ENCODE measurements at places on chromosomes 2 and 18.
A peak's percentile ranks its signal among the peaks of the same experiment; 100 is the strongest.

DNA sequence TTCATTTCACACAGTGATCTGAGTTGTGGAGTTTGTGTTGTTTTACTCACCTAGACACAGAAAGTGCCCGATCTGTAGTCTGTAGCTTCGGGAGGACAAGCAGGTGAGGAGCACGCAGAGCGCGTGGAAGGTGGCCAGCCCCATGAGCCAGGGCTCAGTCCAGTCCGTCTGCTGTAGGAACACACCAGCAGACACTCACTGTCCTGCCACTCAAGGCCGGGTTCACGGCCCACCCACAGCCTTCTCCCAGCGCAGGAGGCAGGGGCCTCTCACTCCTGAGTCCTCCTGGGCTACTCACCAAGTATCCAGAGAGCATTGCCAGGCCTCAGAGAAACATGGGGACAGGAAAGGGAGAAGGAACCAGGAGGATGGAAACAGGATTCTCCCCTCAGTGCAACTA lies 1.7 kb downstream of the TMEM18 start:
- no peak for DNase-seq

- DNase-seq, result no peak
Observed at GRCh38 chr18:41145516-41145915, 809.5 kb upstream of the PIK3C3 start.

- no peak for DNase-seq
Observed at GRCh38 chr18:13501891-13502290, 224.5 kb downstream of the FAM210A start.

- DNase-seq, result no peak
Observed at GRCh38 chr2:166068981-166069380, 58.8 kb downstream of the SCN1A start.

DNA sequence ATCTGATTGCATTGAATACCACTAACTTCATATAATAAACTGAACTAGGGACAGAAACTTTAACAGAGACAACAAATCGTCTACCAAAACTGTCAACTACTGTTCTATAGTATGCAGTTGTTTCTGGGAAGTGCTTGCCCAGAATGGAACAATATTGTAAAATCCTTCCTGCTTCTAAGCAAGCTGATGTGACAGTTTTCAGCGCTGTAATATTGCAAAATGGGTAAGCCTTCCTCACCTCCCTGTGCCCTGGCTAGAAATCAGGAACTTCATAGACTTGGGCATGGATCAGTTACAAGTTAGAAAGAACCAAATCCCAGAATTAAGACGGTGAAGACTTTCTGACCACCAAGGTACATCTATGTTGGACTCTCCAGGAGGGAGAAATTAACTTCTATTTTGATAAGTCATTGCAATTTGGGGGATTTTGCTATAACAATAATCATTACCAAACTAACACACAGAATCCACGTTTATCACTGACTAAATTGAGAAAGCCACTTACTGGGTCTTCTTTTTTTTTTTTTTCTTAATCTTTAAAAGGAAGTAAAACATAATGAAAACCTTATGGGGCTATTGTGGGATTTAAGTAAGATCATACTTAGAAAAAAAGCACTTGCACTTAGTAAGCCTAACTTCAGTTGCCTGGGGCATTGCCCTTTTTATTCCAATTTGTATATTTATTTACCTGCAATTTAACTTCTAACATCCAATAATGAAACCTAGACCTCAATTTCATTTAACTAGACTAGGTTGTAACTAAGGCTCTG lies 261.5 kb downstream of the TRIB2 start:
- DNase-seq, result no peak

- DNase-seq, result no peak
Observed at GRCh38 chr2:173021939-173022371, 53.7 kb upstream of the MAP3K20 start.

DNA sequence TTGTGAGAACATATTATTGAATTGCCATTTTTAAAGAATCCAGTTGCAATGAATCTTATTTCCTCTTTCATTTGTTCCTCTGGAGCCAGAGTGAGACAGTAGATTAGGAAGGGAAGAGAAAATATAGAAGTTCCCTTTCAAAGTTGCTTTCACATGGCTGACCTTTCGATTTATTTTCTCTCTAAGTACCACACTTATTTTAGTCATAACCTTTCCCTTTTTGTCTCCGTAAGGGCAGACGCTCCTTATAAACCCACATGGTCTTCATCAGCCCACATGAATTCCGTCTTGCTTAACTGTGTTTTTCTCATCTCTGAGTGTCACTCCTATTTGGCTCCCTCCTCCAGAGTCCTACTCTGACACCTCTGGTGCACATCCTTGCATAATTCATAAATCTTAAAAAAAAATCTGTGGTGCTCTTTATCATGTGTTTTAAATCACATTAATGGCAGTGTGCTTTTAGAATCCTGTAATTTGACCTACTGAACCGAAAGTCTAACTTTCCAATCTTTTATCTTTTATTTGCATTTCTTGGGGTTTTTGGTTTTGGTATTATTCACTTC lies 38.5 kb upstream of the ZNF396 start:
- peak; percentile 19 for DNase-seq

DNA sequence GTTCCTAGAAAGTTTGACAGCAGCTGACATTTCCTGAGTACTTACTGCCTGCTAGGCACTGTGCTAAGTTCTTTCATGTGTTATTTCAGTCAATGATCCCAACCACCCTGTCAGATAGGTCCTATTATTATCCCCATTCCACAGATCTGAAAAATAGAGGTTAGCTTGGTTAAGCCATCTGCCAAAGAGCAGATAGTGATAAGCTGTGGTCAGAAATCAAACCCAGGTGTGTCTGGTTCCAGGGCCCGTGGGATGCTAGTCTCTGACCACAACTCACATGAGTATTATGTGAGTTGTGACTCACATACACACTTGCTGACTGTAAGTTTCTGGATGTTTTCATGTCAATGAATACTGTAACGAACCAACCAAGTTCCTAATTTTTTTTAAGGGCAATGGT lies 132.0 kb upstream of the APCDD1 start:
- no peak for DNase-seq

GRCh38 chr2:157874997-157875640 lies 1.0 kb downstream of the ACVR1 start:
- no peak for DNase-seq

DNA sequence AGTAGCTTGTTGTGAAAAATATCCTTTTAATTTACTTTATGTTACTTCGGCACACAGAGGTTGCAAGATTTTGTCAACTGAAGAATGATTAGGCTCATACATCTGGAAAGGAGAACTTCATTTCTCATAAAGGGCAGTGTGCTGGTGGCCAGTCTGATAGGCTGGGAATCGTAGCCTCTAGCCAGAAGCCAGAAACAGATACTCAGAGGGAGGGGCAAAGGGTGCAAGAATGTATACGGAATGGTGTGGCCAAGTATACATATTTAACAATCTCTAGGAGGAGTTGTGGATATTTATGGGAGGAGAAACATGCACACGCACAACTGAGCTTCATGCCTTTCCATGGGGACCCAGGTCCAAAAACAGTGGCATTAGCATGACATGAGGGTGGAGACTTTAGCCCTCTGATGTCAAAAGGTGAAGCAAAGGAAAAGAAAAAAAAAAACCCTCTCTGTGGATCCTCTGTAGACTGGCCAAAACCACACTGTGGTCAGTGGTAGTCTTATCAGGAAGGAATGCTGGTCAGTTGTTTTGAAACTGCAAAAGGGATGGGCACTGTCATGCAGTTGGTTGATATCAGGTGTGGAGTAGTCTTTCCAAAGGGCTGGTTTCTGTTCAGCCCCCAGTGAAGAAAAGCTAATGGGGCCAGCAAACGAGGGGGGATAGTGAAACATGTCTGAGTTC lies 34.9 kb upstream of the APCDD1 start:
- no peak for DNase-seq

DNA sequence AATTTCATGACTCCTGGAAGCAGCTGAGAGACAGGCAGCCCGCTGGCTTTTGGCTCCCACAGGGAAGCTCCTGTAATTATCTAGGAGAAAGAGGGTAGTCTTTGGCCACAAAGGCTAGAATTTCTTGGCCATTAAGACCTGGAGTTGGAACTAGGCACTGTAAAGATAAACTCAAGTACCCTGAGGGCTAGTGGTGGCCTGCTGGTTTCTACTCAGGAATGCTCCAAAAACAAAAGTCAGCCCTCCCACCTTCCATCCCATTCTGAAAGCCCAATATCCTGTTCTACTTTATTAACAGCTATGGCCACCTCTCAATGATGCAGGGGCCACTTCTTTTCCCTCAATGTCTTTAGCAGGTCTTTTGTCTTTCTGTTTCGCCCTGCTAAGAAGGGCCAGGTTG lies 34.0 kb upstream of the CYP26B1 start:
- no peak for DNase-seq

DNA sequence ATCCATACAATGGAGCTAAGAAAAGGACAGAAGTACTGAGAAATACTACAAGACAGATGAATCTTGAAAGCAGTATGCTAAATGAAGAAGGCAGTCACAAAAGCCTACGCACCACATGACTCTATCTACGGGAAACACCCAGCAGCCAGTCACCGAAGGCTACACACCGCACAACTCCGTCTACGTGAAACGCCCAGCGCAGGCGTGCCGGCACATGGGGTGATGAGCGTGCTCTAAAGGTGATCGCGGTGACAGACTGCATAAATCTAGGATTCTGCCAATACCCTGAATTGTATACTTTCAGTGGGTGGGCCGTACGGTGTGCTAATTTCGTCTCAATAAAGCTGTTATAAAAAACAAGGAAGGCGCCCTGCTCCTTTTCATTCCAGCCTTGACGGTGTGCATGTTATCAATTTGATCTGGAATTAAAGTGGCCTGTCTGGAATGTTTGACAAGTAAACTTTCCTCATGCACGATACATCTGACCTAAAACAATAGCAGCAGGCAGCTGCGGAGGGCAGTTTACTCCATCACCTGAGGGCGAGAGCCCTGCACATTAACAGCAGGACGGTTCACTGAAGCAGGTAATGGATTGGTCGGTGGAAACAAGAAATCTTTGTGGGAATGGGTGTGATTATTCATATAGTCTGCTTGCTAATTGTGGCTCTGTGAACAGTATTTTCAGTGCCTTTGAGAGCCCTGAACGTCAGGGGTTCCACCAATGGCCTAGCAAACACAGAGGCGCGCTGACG lies 86.2 kb upstream of the SALL3 start:
- DNase-seq, result no peak

DNA sequence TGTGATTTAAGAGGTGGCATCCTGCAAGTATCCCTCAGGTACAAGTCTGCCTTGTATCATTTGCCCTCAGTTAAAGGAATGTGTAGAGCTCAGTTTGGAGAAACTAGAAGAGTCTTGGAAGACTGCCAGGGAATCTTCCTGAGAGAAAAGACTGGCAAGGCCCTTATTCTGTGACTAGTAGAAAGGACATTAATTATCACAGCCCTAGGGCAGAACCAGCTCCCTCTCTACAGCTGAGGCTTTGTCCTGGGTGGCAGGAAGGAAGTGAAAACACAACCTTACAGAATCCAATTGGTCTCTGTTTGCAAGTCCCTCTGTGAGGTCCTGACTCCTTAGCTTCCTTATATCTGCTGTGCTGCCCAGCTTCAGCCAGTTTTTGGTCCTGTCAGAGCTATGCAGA lies 385.9 kb upstream of the CYRIA start:
- DNase-seq, result no peak

- no peak for DNase-seq
Observed at GRCh38 chr2:43648994-43649701, 12.1 kb downstream of the PLEKHH2 start.

GRCh38 chr2:152493945-152494528 lies 159.1 kb downstream of the FMNL2 start:
- DNase-seq, result no peak

GRCh38 chr2:97752342-97753334 lies 39.3 kb downstream of the ZAP70 start:
- no peak for DNase-seq

GRCh38 chr2:225020168-225020849 lies 22.0 kb downstream of the DOCK10 start:
- no peak for DNase-seq

GRCh38 chr2:206693399-206694137 lies 24.6 kb downstream of the DYTN start:
- no peak for DNase-seq

- no peak for DNase-seq
Observed at GRCh38 chr2:66580166-66581049, 145.5 kb downstream of the MEIS1 start.

GRCh38 chr18:23357996-23358594 lies 95.0 kb upstream of the RIOK3 start:
- no peak for DNase-seq

DNA sequence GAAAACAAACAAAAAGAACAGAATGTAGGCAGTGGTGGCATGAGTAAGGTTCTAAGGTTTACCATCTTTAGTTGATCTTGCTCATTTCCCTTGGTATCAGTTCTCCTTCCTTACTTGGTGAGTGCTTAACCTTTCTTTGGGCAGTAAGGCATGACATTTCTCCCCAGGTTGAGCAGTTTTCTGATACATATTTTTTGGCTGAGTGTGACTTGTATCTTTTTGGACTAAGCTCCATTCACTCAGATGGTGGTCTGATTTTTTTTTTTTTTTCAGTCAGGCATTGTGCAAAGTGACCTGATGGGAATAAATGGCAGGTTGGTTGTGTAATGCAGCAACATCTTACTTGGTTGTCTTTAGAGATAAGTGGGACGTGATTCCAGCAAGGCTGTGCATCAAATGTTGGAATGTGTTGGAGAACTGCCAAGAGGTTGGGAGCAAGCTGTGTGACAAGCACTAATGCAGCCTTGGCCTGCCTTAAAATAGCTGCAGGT lies 15.1 kb downstream of the SPTBN1 start:
- DNase-seq, result no peak

- no peak for DNase-seq
Observed at GRCh38 chr2:232641153-232641848, 7.9 kb downstream of the EFHD1 start.

DNA sequence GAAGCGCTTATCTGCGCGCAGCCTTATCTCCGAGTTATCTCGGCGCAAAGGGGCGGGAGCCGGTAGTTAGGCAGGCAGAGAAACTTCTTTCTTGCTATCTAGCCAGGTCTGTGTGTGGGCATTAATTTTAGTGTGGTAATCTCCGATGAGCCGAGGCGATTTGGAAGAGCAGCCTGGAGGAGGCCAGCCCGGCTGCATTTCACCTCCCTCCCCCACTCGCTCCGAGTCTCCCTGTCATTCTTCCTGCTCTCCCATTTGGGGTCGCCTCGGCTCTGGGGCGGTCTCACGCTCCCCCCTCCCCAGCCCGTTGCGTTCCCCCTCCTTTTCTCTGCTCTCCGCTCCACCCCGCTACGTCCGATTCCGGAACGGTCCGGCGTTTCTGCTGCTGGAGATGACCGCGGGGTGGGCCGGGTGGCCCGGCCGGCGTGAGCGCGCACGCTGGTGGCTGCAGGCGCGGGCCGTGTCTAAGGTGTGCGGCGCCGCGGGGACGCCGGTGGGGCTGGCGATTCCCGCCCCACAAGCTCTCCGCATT lies 566 bp downstream of the GATA6 start:
- DNase-seq, result no peak

DNA sequence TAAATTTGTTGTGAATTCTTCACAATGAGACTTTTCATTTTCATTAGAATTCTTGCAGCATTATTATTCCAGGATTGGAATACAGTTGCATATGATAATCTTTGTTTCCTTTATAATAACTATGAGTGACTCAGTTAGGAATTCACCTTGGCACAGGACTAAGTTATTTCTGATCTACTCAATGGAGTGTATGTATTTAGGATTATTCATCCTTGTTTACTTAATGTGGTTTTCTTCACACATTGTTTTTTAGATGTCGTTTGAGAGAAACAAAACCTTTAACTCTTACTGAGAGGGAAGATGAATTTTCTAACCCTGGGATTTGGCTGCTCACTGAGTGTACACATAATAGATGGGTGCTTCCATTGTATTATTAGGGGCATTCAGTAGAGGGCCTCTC lies 970.1 kb downstream of the DPP10 start:
- no peak for DNase-seq

Measured in SIG-M5 (cell line).